ENCODE measurements at places on chromosomes 2 and 18.
A peak's percentile ranks its signal among the peaks of the same experiment; 100 is the strongest.

- no peak for DNase-seq
Measured at GRCh38 chr2:124913868-124914267, 888.8 kb downstream of the CNTNAP5 start.

- DNase-seq = no peak
Measured at GRCh38 chr2:241020629-241021190, 22.3 kb downstream of the SNED1 start.

DNA sequence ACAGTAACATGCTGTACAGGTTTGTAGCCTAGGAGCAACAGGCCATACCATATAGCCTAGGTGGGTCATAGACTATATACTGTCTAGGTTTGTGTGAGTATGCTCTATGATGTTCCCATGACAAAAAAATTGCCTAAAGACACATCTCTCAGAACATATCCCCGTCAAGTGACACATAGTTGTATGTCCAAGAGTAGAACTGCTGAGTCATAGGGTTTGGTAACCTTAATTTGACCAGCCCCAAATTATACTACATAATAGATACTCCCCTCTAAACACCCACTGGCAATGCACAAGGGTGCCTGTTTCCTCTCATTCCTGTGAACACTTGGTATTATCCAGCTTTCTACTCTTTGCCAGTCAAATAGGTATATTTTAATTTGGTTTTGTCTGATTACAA lies 161.6 kb downstream of the LCLAT1 start:
- DNase-seq = no peak

DNA sequence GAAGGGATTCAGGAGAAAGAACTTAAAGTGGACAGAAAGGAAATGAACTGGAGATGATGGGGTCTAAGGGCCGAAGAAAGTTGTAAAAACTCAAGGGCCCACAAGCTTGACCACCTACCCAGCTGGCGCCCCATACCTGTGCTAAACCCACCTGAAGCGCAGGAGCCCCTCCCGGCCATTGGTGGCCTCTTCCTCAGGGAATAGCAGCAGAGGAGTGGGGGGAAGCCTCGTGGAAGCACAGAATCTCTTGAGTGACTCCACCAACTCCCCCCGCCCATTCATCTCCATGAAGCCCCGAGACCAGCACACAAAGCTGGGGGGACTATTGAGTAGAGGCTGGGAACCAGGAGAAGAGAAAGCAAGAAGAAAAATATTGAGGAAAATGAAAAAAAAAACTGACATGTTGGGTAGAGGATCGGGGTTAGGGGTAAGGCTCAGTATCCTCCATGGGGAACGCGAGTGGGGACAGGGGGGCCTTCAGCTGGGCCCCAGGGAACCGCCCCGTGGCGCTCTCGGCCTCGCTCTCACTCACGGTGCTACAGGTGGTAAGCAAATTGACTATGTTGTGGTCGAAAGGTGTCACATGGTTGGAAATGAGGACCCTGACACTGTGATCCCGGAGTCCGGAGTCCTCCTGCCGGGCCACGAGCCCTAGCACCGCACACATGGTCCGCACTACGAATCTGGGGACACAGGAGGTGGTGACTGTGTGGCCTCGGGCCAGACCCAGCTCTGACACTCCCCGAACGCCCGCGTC lies 728 bp downstream of the AUP1 start:
- no peak for DNase-seq

- no peak for DNase-seq
Measured at GRCh38 chr2:216829533-216829932, 30.3 kb downstream of the TNP1 start.

DNA sequence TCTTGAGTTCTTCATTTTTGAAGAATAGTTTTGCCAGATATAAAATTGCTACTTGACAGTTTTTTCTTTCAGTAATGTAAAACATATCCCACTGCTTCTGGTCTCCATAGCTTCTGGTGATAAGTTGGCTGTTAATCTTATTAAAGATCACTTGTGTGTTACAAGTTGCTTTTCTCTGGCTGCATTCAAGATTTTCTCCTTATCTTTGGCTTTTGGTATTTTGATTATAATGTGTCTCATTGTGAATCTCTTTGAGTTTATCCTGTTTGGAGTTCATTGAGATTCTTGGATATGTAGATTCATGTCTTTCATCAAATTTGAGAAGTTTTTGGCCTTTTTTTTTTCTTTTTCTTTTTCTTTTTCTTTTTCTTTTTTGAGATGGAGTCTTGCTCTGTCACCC lies 20.2 kb upstream of the ADNP2 start:
- no peak for DNase-seq

- DNase-seq = peak; percentile 82
Measured at GRCh38 chr2:9310377-9310776, 103.8 kb downstream of the ASAP2 start.

- DNase-seq = no peak
Measured at GRCh38 chr2:187615364-187615763, 61.1 kb upstream of the TFPI start.

DNA sequence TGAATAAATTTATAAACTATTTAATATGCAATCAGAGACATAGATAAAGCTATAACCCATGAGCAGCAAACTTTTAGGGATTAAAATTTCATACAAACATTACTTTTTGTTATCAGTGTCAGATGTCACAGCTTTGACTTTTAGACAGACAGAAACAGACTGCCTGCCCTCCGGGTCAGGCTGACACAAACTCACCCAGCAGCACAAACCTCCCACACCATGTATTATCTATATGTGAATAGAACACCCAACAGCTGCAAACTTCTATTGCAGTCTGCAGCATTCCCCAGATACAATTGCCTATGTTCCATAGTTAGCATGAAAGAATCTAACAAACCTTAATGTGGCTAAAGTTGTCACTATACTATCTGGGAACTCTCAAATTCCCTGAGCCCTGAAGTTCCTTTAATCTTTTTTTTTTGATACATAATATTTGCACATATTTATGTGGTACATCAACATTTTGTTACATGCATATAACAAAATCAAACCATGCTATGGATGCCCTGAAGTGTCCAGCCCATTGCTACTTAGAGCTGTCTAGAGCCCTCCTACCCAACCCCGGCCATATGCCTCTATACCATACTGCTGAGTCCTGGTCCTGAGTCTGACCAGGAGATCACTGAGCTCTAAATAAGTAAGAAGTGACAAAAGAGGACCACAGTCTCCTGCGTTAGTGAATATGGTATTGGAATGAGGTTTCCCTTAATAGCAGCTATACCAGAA lies 214.4 kb downstream of the ZNF385B start:
- DNase-seq = no peak

DNA sequence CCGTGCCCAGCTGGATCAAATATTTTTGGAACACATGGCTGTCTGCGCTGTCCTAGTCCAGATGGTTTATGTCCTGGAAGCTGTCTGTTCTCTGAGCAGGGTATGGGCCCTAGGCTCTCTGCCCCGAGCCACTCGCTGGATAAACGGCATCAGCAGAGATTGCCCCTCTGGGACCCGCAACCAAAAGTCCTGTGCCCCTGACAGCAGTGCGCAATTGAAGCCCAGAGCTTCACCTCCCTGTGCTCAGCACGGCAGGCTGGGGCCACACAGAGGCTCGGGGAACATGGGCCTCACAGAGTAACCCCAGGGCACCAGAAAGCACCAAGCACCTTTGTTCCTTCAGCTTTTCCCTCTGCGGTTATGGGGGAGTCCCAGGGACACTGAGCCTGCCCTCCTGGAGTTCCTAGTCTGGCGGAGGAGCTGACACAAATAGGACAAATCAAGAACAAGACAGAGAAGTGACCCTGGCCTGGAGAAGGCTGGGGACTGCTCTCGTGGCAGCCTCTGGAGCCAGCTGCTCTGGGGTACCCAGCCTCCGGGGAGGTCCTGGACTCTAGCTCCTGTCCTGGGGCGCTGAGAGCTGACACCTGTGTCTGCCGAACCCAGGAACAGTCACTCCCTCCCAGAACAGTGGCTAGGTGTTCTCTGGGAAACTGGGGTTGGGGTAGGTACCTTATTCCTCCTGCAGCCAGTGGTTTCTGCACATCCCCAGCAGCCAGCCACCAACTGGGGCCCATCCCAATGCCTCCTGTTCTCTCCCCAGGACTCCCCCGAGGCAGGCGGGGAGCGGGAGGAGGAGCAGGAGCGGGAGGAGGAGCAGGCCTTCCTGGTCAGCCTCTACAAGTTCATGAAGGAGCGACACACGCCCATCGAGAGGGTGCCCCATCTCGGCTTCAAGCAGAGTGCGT lies 12.3 kb downstream of the ARID5A start:
- DNase-seq = no peak

GRCh38 chr18:36536426-36536825 lies 238.9 kb downstream of the FHOD3 start:
- no peak for DNase-seq

DNA sequence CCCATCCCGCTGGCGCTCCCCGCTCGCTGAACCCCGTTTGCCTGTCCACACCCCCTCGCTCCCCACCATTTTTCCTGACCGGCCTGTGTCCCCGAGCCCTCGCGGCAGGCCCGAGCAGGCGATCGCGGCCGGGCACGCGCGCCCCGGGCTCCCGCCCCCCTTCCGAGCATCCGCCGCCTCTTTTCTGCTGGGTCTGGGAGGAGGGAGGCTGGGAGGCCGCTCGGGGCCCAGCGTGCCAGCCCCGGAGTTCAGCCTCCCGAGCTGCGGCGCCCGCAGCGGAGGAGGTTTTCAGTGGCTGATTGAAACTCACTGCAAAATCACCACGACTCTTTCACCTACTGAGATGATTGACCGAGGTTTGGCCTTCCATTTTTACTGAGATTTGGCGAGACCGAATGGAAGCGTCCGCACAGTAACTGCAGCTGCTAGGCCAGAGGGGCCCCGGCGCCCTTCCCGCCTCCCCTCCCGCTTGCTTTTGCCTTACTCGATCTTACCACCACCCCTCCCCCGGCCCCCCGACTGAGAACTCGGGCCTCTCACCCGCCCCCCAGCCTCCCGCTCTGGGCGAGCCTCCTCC lies 4.8 kb downstream of the SOX11 start:
- peak; percentile 18 for DNase-seq

DNA sequence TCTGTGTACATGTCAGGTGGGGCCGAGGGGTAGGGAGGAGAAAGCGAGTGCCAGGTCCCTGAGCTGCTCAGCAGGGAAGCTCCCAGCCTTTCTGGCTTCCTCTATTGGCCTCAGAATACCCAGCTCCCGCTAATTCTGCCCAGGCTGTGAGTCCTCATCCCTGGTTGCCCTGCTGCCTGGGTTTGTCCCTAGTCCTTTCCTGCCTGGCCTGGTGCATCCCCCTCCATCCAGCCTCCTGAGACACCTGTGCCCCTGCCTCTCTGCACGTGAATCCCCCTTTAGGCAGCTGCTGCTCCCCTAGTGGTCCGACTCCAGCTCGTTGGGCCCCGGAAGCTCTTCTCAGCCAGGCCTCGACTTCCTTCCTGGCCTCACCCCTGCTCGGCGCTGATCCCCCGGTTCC lies 54.6 kb downstream of the INHBB start:
- no peak for DNase-seq

DNA sequence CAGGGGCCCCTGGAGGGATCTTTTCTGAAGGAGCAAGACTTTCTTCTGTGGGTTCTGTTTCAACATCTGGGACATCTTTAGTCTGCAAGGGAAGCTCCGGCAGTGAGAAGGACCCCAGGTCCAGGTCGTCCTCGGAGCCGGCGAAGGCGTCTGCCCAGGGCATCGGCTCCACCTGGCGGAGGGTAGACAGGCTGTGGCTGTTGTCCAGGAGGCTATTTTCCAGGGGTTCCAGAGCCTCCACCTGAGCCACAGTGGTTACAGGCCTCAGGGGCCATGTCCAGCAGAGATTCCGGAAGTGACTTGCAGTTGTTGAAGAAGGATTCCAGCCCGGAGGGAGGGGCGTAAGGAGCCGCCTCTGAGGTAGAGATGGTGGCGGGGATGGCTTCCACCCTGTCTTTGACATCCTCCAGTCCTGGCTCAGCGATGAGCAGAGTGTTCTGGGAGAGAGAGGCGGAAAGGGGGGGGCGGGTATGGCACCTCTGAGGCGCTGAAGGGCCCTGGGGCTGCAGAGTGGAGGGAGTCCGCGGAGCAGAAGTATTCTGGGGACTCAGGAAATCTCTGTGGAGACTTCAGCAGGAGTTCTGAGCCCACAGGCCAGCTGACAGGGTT lies 891.3 kb upstream of the LRRTM1 start:
- no peak for DNase-seq

GRCh38 chr2:141522702-141523101 lies 608.1 kb downstream of the LRP1B start:
- no peak for DNase-seq

DNA sequence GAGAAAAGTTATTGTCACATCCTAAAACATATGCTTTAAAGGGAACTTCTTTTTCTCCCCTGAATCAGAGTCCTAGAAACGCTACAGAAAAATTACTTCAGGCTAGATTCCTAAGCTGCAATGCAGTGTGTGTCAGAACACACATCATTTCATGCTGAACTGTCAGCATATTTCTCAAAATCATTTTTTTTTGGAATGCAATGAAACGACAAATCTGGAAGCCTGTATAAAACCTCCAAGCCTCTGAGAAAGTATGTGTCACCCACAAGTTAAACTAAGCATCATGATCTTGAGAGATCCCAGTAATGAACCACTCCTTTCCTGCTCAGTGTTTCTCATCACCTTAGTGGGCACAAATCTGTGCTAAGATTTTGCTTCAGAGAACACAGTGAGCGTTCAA lies 276.2 kb downstream of the ZNF521 start:
- no peak for DNase-seq

DNA sequence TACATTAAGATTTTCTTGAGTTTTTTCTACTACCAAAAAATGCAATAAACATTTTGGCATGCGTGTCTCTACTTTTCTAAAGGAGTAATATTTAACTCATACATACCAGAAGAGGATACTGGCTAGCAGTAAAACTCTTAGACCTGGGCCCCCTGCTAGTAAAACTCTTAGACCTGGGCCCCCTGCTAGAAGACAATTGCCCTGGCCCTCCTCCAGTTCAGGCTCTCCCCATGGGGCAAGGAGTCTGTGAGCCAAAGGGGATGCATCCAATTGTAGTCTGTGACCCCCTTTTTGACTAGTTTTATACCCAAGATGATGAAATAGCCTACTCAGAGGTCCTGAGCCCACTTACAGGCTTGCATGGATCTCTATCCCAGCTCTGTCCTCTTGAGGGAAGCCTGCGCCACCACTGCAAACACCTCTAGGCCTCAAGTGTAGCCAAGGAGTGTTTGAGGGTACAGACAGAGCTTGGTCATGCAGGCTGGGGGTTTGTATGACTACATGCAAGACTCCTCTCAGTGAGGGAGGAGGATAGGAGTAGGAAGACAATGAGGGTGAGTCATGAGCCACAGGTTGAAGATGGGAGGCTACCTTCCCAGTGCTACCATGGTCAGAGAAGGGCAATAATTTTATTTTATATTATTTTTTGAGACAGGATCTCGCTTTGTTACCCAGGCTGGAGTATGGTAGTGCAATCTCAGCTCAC lies 45.2 kb upstream of the PGAP1 start:
- no peak for DNase-seq

DNA sequence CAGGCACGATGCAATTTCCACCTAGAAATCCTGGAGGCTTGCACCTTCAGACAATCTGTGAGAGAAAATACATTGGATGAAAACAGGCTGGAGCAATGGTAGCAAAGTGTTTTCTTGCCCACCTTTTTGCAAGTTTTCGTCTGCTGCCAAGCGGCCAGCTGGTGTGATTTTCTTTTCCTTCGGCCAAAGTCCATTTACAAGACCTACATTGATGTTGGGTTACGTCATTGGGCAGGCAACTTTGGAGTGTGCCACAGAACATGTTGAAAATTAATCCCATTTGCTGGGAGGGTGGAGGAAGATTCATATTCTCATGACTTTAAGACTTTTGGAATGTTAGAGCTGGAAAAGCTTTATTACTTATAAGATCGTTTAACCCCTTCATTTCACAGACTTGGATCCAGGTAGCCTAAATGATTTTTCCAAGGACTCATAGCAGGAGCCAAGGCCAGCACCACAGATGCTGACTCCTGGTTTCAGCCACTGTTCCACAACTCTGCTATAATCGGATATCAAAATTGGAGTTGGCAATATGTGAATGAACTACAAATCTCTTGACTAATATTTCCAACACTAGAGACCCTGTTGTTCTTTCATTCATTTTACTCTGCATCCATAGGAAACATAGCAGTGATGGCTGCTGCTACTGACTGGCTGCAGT lies 352.1 kb downstream of the RND3 start:
- DNase-seq = no peak

All from kidney capillary endothelial cell (primary cell).